Diencephalon (tissue), 1 donor: ENCODE measurements at places on chromosomes 2 and 18. TPM values are rescaled to one million over a fixed set of nuclear protein-coding genes. Genes with fewer than 3 reads are reported as not detected.

The SOWAHC gene
- total RNA-seq, result 27.7 TPM

The TEKT4 gene
- total RNA-seq, result 2.5 TPM

The ATP6V1B1 gene
- total RNA-seq, result not detected

The ERBB4 gene
- 78.7 TPM for total RNA-seq

The MAP3K19 gene
- 9.5 TPM for total RNA-seq

The NETO1 gene
- total RNA-seq, result 50.7 TPM

The ABCB11 gene
- total RNA-seq, result 1.2 TPM

The GREB1L gene
- total RNA-seq, result 11.1 TPM

The CTAGE1 gene
- not detected for total RNA-seq

The CPLX4 gene
- not detected for total RNA-seq

The C2orf72 gene
- 46.1 TPM for total RNA-seq

The CNTNAP5 gene
- 66.2 TPM for total RNA-seq

The CLEC4F gene
- not detected for total RNA-seq

The IL18R1 gene
- total RNA-seq, result 0.46 TPM

The ADAM17 gene
- total RNA-seq, result 40.6 TPM
